ENCODE measurements at places on chromosomes 1 and 21. TPM values are rescaled to one million over a fixed set of nuclear protein-coding genes. Genes with fewer than 3 reads are reported as not detected.

LIPI gene
- not detected for total RNA-seq

- no peak for DNase-seq
Observed at GRCh38 chr1:33805988-33806387, 57.9 kb upstream of the HMGB4 start.

SPATA6 gene
- 43.3 TPM for total RNA-seq

DNA sequence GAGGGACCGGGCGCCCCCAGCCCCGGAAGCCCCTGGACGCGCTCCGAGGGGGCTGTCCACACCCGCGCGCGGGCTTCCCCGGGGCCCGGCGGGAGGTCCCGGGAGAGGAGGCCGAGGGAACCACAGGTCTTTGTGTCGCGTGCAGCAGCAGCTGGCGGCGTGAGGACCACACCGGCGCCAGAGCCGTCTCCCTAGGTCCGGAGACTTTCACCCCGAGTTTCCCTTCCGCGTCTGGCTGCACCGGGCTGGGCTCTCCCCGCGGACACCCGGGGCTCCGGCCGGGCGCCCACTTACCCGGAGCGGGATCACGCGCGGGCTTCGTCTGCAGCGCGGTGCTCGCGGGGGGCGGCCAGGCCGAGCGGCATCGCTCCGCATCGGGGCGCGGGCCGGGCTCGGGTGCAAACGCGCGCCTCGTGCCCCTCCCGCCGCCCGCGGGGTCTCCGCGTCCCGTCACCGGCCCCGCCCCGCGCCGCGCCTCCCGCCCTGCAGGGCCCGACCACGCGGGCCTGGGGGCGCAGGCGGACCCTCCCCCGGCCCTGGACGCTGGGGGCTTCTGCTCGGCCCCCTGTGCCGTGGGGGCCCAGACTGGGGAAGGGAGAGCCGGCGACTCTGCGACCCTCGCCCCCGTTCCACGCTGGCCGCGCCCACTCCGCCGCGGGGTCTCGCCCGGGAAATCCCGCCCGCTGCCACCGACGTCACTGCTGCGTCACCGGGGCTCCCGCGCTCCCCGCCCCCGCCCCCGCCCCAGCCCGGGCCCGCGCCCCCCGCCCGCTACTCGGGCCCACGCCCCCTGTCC lies at the start of gene GNG4:
TSS of gene GNG4 (minus strand) at position 417 of the 796 bp plus-strand sequence. CDS start 65,946 bp downstream, outside the sequence.
- no peak for DNase-seq

GRCh38 chr1:63403386-63403785 lies 36.0 kb downstream of the ALG6 start:
- no peak for DNase-seq

HAO2 gene
- 0.66 TPM for total RNA-seq

DNA sequence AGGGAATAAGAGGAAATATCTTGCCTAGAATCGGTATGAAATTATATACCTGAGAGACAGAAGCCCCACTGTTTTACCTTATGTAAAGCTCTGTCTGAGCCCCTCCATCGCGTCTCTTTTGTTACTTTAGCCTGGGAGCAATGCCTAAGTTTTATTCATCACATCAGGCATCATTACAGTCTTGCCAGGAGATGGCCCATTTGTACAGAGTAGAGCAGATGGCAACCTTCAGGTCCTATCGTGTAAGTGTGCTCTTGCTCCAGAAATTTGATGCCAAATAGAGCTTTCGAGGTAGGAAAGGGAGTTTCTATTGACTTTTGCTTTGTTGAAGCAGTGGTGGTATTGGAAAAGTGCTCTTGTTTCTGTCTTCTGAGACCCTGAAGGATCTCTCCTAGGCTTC lies 24.9 kb downstream of the CFAP126 start:
- DNase-seq: no peak

GRCh38 chr1:52139817-52140540 lies 1.9 kb upstream of the ZFYVE9 start:
- no peak for DNase-seq

- no peak for DNase-seq
Observed at GRCh38 chr1:172266528-172267174, 153.8 kb upstream of the C1orf105 start.

SLAMF1 gene
- 0.64 TPM for total RNA-seq

GRCh38 chr1:160219062-160219929 lies 14.1 kb downstream of the PEA15 start:
- peak; percentile 61 for DNase-seq

GRCh38 chr1:11929849-11930248 lies 3.6 kb upstream of the KIAA2013 start:
- DNase-seq: no peak

HSPB7 gene
- total RNA-seq: 183 TPM

EXO5 gene
- total RNA-seq: 11.5 TPM

DNA sequence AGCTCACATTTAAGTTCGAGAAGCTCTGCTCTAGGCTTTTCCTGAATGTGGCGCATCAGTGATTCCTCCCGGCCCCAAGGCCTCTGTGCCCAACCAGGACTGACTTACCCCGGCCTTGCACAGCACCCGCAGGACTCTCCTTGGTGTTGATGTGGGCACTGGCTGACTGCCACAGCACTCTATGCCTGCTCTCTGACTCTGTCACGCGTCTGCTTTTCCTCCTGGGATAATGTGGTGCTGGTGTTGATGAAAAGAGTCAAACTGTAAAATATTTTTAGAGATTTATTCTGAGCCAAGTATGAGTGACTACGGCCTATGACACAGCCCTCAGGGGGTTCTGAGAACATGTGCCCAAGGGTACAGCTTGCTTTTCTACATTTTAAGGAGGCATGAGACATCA lies 15.5 kb upstream of the SLC2A5 start:
- DNase-seq: no peak

- peak; percentile 86 for DNase-seq
Observed at GRCh38 chr1:155250633-155251449, 4.4 kb downstream of the ENTREP3 start.

HYI gene
- 66.6 TPM for total RNA-seq

DNA sequence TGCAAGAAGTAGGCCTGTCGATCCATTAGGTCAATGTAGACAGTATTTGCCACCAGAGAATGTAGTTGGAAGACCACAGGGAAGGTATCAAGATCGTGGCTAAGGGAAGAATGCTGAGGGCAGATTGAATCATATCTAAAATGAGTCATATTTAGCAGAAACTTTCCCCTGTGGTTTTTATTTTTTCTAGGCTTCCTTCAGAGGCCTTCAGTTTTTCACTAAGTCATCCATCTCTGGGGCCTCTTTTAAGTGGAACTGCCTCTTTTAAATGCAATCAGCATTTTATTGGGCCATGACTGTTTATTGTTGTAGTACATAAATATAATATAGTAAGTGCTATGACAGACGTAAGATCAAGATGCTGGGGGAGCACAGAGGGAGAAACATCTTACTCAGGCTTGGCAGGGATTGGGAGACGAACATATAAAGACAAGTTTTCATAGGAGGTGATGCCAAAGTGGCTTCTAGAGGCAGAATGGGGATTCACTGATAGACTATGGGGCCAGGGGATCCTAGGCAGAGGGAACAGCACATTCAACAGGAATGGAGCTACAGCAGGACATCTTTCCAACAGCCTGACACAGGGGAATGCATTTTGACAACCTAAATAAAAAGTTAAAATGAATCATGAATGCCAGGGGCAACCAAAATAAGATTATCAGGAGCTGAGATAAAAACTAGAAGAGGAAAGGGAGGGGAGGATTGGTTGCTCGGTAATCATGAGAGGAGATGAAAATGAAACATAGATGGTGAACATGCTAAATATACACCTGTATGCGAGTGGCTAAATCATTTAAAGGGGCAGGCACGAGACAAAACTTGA lies 20.1 kb downstream of the UBE2U start:
- DNase-seq: no peak

GRCh38 chr1:47432071-47433036 lies 5.5 kb upstream of the FOXD2 start:
- peak; percentile 80 for DNase-seq

CPLANE2 gene
- total RNA-seq: 4.3 TPM

DNA sequence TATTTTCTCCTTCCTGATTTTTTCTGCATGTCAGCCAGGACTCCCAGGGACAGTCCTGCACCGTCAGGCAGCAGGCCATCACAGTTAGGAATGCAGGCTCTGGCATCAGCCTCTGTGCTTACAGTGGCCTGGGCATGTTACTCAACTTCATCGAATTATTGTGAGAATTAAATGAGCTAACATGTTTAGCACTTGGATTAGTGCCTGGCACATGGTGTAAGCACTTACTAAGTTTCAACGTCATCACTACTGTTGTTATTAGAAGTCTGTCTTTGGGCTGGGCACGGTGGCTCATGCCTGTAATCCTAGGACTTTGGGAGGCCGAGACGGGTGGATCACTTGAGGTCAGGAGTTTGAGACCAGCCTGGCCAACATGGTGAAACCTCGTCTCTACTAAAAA lies 45.1 kb downstream of the SCCPDH start:
- DNase-seq: no peak

GSTM5 gene
- 1.8 TPM for total RNA-seq

GRCh38 chr1:212665241-212666115 lies 34.2 kb downstream of the BATF3 start:
- DNase-seq: peak; percentile 66

ERG gene
- 21.0 TPM for total RNA-seq

DNA sequence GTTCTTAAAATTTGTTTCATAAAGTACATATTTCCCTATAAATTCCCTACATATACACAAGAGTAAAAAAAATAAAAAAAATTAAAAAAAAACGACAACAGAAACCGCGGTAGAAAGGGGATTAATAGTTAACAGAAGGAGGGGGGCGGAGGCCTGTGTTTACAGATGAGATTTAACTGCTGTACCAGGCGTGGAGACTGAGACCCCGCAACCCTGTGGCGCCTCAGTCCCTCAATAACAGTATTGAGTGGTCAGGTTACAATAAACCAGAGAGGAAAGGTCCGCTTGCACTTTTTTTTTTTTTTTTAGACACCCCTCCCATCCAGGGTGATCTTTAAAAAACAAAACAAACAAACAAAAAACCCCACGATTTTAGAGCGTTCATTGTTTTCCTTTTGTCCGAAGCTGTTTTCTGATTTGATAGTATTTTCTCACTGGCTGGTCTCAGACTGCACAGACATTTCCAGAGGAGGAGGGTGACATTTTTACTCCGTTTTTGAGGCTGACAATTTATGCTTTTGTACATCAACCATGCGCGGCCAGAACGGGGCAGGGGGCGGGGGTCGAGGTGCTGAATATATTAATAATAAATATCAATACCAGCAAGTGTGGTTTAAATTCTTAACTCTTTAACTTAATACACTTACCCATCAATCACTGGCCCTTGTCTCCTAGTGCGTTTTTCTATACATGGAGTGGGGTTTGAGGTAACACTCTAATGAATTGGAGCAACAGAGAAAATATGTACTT lies 1223.9 kb downstream of the BRINP3 start:
- no peak for DNase-seq

DNA sequence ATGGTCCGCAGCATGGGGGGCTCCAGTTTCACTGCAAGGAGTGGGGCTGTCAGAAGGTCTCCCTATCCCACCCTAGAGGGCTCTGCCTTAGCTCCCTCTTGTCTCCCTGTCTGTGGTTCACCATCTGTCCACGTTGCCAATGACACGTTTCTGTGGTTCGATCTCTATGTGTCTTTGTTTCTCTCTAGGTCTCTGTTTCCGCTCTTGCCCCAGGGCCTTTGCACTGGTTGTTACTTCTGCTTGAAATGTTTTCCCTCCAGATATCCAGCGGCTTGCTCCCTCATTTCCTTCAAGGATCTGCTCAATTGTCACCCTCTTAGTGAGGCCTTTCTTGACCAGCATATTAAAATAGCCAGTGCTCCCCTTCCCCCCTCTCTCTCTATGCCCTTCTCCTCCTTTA lies 8.5 kb upstream of the MRPS15 start:
- DNase-seq: no peak

DNA sequence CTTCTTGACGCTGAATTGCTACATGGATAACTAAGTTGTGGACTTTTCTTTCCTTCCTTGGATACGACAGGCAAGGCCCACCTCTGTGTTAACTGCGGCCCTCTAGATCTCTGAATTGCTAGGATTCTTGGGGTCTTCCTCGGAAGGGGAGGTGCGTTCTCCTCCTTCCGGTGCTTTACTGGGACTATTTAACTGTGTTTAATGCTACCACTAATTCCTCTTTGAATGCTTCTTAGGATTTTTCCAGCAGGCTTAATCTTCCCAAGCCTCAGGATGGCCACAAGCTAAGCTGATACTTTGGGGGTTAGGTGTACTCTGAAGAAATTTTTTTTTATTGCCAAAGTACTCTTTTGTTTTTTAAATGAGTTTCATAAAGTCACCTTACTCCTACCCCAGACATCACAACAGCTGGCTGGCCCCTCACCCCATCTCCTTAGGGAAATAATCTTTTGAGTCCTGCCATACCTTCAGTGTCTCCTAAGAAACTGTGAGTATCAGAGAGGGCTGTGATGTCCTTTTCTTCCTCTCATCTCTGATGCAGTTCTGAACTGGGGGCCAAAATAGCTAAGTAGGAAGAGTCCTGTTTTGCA lies 21.4 kb downstream of the KIRREL1 start:
- no peak for DNase-seq

DNA sequence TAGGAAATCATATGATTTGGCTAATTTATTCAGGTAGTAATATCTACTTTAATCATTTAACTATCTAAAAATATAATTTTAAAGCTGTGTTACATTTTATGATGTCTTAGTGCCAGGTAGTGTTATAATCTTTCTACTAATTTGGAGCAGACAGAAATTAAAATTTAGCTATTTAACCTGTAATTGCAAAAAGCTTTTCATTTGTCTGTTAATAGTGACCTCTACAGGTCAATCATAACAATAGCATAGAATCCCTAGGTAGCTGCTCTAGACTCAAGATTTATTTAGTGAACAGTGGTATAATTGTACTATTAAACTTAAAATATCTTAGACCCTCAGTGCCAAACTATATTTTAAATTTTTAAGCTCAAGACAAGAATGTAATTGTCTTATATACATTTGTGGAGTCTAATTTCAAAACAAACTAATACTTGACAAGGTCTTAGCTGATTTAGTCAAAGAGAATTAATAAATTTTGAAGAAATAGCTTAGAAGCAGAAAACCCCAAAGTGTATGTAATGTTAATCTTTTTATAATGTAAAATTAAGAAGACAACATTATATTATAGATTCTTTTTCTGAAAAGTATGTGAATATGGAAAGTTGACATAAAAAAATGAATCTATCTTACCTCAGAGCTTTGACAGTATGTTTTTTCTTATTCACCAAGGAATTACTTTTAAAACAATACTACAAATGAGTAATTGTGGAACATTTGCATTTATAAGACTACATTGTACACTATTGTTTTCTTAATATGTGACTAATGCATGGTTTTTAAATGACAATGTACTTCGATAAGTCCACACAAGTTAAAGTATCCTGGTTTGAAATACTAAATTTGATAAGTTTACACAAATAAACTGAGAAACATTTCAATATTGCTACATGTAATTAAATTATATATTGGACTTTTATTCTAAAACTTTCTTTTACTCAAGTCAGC lies 64.1 kb upstream of the RNPC3 start:
- no peak for DNase-seq

FCRL6 gene
- 0.80 TPM for total RNA-seq

DNA sequence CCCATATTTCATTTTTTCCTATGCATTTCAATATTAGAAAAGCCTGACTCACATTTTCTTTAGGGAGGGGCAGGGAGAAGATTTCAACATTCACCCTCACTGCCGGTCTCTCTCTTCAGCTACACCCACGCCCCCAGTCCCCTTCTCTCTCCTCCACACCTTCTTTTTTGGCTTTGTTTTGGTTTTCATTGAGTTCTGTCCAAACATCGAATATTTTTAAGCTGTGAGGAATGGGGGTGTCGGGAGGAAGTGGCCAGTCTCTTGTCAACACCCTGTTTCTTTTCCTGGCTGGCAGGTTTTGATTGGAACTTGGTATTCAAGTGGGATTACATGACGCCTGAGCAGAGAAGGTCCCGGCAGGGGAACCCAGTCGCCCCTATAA lies 177.3 kb downstream of the PGBD5 start:
- no peak for DNase-seq

MAP10 gene
- 2.9 TPM for total RNA-seq
